ENCODE measurements at places on chromosomes 11 and 22. TPM values are rescaled to one million over a fixed set of nuclear protein-coding genes. Genes with fewer than 3 reads are reported as not detected.

DNA sequence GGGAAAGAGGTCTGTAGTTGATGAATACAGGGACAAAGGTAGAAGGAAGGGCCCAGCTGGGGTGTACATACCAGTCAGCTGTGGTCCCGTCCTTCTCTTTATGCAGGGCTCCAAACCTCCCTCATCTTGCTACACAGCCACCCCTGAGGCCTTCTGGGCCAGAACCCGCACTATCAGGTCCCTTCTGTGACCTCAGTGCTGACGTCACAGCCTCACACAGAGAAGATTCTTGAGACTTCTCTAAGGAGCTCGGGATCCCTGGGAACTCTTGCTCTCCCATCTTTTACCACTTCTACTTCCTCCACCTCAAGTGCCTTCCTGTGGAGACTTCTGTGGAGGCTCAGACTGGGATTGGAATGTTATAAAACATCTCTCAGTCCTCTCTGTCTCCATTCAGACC is at the start of gene UBQLN3:
TSS of gene UBQLN3 (minus strand) at position 155 of the 400 bp plus-strand sequence. CDS start 399 bp downstream, outside the sequence.
- H3K27ac ChIP-seq, result no peak within 1 kb of the TSS
- no peaks in the 10 kb centered on the region for H3K36me3 ChIP-seq
- DNase-seq, result no peak

- no peak overlapping the region for H3K4me3 ChIP-seq
- no peaks in the 10 kb centered on the region for H3K36me3 ChIP-seq
- peaks cover 38% of the 10 kb centered on the region for H3K27me3 ChIP-seq
- H3K27ac ChIP-seq, result no peak overlapping the region
These were observed 2.6 kb downstream of the PHLDA2 start for GRCh38 chr11:2926611-2927051.

DNA sequence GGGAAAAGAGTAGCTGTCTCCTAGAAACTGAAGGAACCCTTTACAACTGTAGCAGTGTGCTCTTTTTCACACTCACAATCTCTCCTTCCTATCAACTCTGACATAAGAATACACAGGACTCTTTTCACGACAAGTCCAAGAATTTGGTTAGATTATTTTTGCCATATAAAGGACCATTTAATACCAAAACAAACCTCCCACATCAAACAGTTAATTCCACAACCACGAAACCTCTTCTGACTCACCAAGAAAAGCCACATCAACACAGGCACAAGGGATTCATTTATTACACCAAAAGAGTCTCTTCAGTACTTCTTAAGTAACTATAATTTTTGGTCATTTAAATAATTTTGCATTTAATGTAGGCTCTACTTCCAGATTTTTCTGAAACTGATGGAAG is 222.6 kb upstream of the PITPNB start:
- H3K36me3 ChIP-seq, result no peaks in the 10 kb centered on the region
- no peak overlapping the region for H3K4me3 ChIP-seq
- H3K27me3 ChIP-seq, result no peaks in the 10 kb centered on the region

DNA sequence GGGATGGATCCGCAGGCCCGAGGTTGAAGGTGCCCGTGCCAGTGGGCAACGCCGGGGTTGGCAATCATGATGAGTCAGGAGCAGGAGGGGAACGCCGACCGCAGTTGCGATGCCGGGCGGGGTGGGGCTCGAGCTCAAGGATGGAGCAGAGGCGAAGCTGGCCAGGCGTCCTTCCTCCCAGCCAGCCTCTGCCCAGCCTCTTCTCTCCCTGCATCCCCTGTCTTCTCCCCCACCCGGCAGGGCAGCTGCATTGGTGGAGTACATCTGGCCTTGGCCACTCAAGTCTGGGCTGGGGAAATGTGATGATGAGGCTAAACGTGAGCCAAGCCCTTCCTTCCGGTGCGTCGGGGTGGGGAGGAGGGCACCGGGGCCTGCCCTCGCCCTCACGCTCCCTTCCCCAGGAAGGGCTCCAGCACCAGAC is 3.9 kb downstream of the IFITM10 start:
- no peaks in the 10 kb centered on the region for H3K36me3 ChIP-seq
- peak overlapping the region; percentile 35 for H3K4me3 ChIP-seq
- DNase-seq, result no peak
- H3K27ac ChIP-seq, result peak overlapping the region; percentile 33
- peaks cover 12% of the 10 kb centered on the region for H3K4me1 ChIP-seq

- no peak for DNase-seq
- H3K27me3 ChIP-seq, result no peaks in the 10 kb centered on the region
These were observed 18.1 kb downstream of the ANO3 start for GRCh38 chr11:26350002-26350401.

- peaks cover 28% of the 10 kb centered on the region for H3K36me3 ChIP-seq
- no peak overlapping the region for H3K4me3 ChIP-seq
- peaks cover 23% of the 10 kb centered on the region for H3K4me1 ChIP-seq
These were observed 46.1 kb downstream of the MYH9 start for GRCh38 chr22:36341640-36342041.

- peak; percentile 93 for DNase-seq
- H3K4me3 ChIP-seq, result peak within 1 kb of the TSS; percentile 94
- H3K36me3 ChIP-seq, result no peaks in the 10 kb centered on the region
- H3K27ac ChIP-seq, result peak within 1 kb of the TSS; percentile 91
- H3K4me1 ChIP-seq, result peaks cover 20% of the 10 kb centered on the region
These were observed at the start of gene TM7SF2 for GRCh38 chr11:65111744-65112545. Gene TM7SF2 (plus strand): TSS chr11:65111872. CDS start chr11:65112016, 144 bp downstream.

DNA sequence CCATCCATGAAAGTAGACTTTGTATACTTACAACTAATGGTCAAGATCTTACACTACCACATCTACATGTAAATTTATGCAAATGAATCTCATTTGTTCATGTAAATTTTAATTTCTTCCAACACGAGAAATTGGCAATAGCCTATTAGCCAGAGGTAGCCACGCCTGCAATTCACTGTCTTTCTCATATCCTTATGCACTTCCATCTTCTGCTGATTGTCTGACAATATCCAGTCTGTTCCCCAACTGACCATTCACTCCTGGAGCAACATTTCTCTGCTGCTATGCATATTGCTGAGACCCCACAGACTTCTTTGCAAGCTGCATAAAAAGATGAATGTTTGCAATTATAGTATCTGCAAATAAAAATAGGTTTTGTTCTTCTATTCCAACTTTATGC is 2.5 kb downstream of the NNMT start:
- peaks cover 14% of the 10 kb centered on the region for H3K4me1 ChIP-seq
- H3K27me3 ChIP-seq, result no peaks in the 10 kb centered on the region
- no peak for DNase-seq
- H3K36me3 ChIP-seq, result peaks cover 3% of the 10 kb centered on the region
- H3K4me3 ChIP-seq, result no peak overlapping the region
- H3K27ac ChIP-seq, result no peak overlapping the region

DNA sequence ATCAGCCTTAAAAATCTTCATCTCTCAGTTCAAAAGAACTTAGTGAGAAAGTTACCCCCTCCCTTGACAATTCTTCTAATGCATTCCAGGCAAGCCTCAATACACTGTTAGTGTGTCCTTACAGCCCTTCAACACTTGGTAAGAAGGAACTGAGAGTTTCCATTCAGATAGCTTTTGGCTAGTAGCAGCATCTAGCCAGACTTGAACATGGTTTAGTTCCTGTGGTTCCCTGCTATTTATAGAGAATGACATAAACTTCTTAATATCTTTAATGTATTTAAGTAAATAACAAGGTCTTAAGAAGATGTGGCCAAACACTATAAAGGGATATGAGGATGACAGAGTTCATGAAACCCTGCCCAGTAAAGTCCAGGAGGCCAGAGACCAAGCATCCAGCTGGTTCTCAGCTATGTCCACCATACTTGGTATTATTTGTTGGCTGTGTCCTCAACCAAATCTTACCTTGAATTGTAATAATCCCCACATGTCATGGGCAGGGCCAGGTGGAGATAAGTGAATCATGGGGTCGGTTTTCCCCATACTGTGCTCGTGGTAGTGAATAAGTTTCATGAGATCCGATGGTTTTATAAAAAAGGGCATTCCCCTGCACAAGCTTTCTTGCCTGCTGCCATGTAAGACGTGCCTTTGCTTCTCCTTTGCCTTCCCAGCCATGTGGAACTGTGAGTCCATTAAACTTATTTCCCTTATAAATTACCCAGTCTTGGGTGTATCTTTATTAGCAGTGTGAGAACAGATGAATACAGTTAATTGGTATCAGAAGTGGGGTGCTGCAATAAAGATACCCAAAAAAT is 132.4 kb downstream of the LARGE1 start:
- H3K4me3 ChIP-seq, result no peak overlapping the region
- DNase-seq, result no peak
- H3K36me3 ChIP-seq, result peaks cover 18% of the 10 kb centered on the region
- peaks cover 22% of the 10 kb centered on the region for H3K4me1 ChIP-seq
- no peak overlapping the region for H3K27ac ChIP-seq
- H3K27me3 ChIP-seq, result no peaks in the 10 kb centered on the region

GRCh38 chr11:96054870-96055705 is 131.2 kb upstream of the MTMR2 start:
- no peak for DNase-seq
- peaks cover 21% of the 10 kb centered on the region for H3K36me3 ChIP-seq
- peak overlapping the region; percentile 75 for H3K4me3 ChIP-seq
- H3K27me3 ChIP-seq, result no peaks in the 10 kb centered on the region

- H3K27ac ChIP-seq, result no peak overlapping the region
- H3K36me3 ChIP-seq, result no peaks in the 10 kb centered on the region
- no peaks in the 10 kb centered on the region for H3K4me1 ChIP-seq
These were observed 6.0 kb upstream of the F2 start for GRCh38 chr11:46712874-46713576.

DNA sequence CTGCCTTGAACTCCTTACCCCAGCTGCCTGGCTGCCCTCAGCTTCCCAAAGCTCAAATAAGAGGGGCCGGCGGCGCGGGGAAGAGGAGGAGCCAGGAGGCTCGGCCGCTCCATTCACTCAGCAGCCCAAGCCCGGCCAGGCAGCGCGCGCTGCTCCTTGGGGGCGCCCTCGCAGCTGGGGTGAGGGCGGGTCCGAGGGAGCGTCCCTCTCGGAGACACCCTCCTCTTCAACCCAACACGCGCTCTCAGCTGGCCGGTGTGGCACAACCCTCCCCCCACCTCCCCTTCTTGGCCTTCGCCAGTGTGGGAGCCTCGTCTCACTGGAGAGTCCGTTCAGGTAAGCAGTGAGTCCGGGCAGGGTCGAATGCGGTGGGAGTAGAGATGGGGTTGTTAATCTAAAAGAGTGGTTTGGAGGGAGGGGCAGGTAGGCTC is at the start of gene WT1:
TSS of gene WT1 (minus strand) at position 29 of the 431 bp plus-strand sequence.
- peaks cover 93% of the 10 kb centered on the region for H3K27me3 ChIP-seq
- H3K27ac ChIP-seq, result peak within 1 kb of the TSS; percentile 80
- H3K4me3 ChIP-seq, result peak within 1 kb of the TSS; percentile 85
- no peak for DNase-seq
- H3K4me1 ChIP-seq, result peaks cover 22% of the 10 kb centered on the region
- no peaks in the 10 kb centered on the region for H3K36me3 ChIP-seq

DNA sequence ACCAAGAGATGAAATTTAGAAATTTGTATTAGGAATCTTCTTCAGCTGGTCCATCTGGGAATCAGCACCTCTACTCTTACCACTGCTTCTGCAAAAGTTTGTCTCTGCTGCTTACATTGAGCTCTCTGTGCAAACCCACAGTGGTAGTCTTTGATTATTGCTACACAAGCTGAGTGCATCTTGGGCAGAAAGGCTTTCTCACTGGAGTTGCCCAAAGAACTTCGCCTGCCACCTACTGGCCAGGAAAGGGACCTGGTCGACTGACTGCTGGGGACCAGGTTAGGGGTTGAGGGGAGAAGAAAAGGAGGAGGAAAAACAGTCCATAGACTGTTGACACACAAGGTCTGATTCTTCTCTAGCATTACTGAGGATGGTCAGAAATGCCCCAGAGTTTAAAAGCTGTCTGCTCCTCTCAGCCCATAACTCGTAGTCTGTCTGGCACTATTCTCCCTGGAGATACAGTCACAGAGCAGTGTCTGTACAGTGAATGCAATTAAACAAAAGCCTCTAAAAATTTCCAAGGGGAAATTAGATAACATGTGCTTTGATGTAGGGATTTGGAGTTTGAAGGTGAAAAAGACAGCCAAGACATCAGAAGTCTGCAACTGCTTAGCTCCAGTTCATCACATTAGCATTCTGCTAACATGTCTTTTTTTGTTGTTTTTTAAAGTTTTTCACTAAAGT is 215.0 kb upstream of the CTSC start:
- no peaks in the 10 kb centered on the region for H3K36me3 ChIP-seq
- H3K4me1 ChIP-seq, result no peaks in the 10 kb centered on the region
- H3K27ac ChIP-seq, result no peak overlapping the region
- no peak overlapping the region for H3K4me3 ChIP-seq
- peaks cover 3% of the 10 kb centered on the region for H3K27me3 ChIP-seq

GRCh38 chr11:1553808-1554594 is 18.1 kb downstream of the DUSP8 start:
- H3K27ac ChIP-seq, result peak overlapping the region; percentile 36
- DNase-seq, result no peak
- H3K27me3 ChIP-seq, result peaks cover 25% of the 10 kb centered on the region
- H3K4me3 ChIP-seq, result no peak overlapping the region
- H3K4me1 ChIP-seq, result no peaks in the 10 kb centered on the region
- H3K36me3 ChIP-seq, result no peaks in the 10 kb centered on the region

GRCh38 chr11:61890529-61891330 is 615 bp downstream of the FADS3 start:
- H3K4me1 ChIP-seq, result no peaks in the 10 kb centered on the region
- H3K4me3 ChIP-seq, result peak overlapping the region; percentile 75
- DNase-seq, result no peak
- no peaks in the 10 kb centered on the region for H3K27me3 ChIP-seq
- no peaks in the 10 kb centered on the region for H3K36me3 ChIP-seq
- no peak overlapping the region for H3K27ac ChIP-seq

The UPK2 gene
- 26.8 TPM for total RNA-seq

The PYGM gene
- total RNA-seq, result 2.0 TPM

The KCNQ1 gene
- 4.8 TPM for total RNA-seq

The NCR3LG1 gene
- 12.3 TPM for total RNA-seq

The SHANK2 gene
- total RNA-seq, result 49.4 TPM

The PATE4 gene
- total RNA-seq, result not detected

The BAIAP2L2 gene
- total RNA-seq, result 12.1 TPM

The TAGLN gene
- total RNA-seq, result 97.9 TPM

The PGA5 gene
- 2.9 TPM for total RNA-seq

Data from type B pancreatic cell (in vitro differentiated cells).